Activated naive CD8-positive, alpha-beta T cell treated with anti-CD3 and anti-CD28 coated beads, Interleukin-2, amount 10 ng/mL, durations not matched to agents 7 days and 5 days (primary cell): ENCODE measurements at places on chromosomes 6 and 20. TPM values are rescaled to one million over a fixed set of nuclear protein-coding genes. Genes with fewer than 3 reads are reported as not detected.
A peak's percentile ranks its signal among the peaks of the same experiment; 100 is the strongest.

- peaks cover 30% of the 10 kb centered on the region for H3K36me3 ChIP-seq
- H3K27me3 ChIP-seq: no peaks in the 10 kb centered on the region
- no peak overlapping the region for H3K4me3 ChIP-seq
Measured at GRCh38 chr20:17663486-17663885, 18.6 kb downstream of the RRBP1 start.

DNA sequence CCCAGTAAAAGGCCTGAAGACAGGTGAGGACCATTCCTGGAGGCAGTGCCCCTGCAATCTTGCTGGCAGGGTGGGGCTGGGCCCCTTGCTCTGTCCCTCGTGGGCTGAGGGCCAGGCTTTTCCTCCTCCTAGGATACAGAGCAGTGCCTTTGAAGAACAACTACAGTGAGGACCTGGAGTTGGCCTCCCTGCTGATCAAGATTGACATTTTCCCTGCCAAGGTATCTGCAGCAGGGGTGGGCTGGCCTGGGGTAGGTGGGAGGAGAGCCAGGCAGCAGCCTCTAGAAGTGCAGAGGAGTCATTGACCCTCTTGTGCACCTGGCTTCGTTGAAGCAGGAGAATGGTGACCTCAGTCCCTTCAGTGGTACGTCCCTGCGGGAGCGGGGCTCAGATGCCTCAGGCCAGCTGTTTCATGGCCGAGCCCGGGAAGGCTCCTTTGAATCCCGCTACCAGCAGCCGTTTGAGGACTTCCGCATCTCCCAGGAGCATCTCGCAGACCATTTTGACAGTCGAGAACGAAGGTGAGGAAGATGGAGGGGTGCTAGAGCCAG lies 36.5 kb downstream of the PLCG1 start:
- no peak overlapping the region for H3K4me3 ChIP-seq
- peaks cover 33% of the 10 kb centered on the region for H3K36me3 ChIP-seq
- H3K27ac ChIP-seq: peak overlapping the region; percentile 47
- peak; percentile 25 for DNase-seq
- peaks cover 30% of the 10 kb centered on the region for H3K4me1 ChIP-seq
- no peaks in the 10 kb centered on the region for H3K27me3 ChIP-seq

- DNase-seq: no peak
- H3K4me1 ChIP-seq: peaks cover 10% of the 10 kb centered on the region
- no peaks in the 10 kb centered on the region for H3K27me3 ChIP-seq
- H3K36me3 ChIP-seq: no peaks in the 10 kb centered on the region
- H3K4me3 ChIP-seq: no peak overlapping the region
- H3K27ac ChIP-seq: no peak overlapping the region
Measured at GRCh38 chr6:126153661-126154060, 167.3 kb downstream of the TRMT11 start.

GRCh38 chr6:4174042-4174441 lies 38.7 kb upstream of the ECI2 start:
- no peak for DNase-seq
- no peak overlapping the region for H3K4me3 ChIP-seq
- no peaks in the 10 kb centered on the region for H3K36me3 ChIP-seq
- peaks cover 6% of the 10 kb centered on the region for H3K27me3 ChIP-seq
- H3K27ac ChIP-seq: no peak overlapping the region

DNA sequence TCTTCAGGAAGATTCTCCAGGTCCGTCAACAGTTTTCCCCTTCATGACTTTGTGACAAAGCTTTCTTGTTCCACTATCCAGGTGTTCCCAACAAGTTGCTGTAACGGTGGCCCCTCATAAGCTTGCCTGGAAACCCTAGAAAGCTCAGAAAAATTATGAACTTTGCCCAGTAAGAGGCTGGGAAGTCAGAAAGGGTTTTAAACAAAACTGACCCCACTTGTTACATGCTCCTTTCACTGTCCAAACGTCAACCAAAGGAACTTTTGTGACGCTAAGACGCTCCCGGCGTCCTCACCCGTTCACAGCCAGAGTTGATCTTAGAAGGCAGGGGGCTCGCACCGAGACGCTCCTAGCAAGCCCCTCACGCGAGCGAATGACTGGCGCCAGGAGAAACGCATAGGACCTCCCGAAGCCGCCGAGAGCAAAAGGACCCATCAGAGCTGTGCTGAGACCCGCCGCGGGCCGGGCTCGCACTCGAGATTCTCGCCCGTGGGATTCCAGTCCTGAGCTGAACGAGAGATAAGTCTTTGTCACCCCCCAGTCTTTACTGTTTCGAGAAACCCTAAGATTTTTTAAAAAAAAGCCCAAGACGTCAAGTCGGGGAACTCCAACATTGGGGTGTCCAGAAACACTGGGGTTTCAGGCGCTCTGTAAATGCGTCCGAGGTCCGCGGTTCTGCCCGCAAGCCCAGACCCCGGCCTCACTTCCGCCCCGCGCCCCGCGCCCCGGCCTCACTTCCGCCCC lies 544 bp upstream of the ACAT2 start:
- H3K4me1 ChIP-seq: peaks cover 27% of the 10 kb centered on the region
- peak overlapping the region; percentile 89 for H3K4me3 ChIP-seq
- DNase-seq: no peak
- peak overlapping the region; percentile 95 for H3K27ac ChIP-seq

DNA sequence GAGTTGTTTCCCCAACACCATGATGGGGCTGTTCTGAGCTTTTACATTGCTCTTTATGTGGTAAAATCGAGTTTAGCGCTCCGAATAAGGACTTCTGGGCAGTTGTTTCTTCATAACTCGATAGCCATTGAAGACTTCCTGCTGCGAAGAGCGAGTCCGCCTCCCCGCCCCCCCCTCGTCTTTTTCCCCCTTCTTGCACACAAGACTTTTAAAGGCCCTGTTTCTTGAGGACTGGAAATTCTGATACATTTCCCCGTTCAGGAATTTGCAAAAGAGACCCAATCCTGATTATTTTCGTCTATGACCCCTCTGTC lies 1.5 kb upstream of the CITED2 start:
- peaks cover 13% of the 10 kb centered on the region for H3K36me3 ChIP-seq
- H3K4me3 ChIP-seq: peak overlapping the region; percentile 88
- no peaks in the 10 kb centered on the region for H3K27me3 ChIP-seq
- no peak for DNase-seq
- H3K4me1 ChIP-seq: peaks cover 17% of the 10 kb centered on the region

GRCh38 chr6:10175362-10175761 lies 239.5 kb downstream of the TFAP2A start:
- no peaks in the 10 kb centered on the region for H3K36me3 ChIP-seq
- no peak for DNase-seq
- no peak overlapping the region for H3K27ac ChIP-seq
- H3K4me3 ChIP-seq: no peak overlapping the region
- no peaks in the 10 kb centered on the region for H3K27me3 ChIP-seq

DNA sequence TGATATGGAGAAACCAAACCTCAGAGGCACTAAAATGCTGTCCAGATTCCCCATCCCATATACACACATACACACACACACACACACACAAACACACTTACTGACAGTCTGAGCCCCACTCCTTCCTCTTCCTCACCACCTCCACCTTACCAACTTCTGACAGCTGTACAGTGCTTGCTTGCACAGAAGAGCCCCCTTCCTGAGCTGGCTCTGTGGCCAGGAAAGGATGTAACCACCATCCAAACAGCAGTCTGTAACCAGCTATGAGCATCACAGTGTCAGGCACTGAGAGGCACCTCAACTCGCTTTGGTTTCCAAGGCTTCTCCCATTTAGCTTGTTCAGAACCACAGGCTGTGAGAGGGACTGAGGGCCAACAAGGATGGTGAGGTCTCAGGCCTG lies 5.9 kb upstream of the C6orf136 start:
- H3K27me3 ChIP-seq: no peaks in the 10 kb centered on the region
- peaks cover 25% of the 10 kb centered on the region for H3K4me1 ChIP-seq
- H3K4me3 ChIP-seq: peak overlapping the region; percentile 42
- H3K36me3 ChIP-seq: peaks cover 13% of the 10 kb centered on the region
- peak overlapping the region; percentile 89 for H3K27ac ChIP-seq

DNA sequence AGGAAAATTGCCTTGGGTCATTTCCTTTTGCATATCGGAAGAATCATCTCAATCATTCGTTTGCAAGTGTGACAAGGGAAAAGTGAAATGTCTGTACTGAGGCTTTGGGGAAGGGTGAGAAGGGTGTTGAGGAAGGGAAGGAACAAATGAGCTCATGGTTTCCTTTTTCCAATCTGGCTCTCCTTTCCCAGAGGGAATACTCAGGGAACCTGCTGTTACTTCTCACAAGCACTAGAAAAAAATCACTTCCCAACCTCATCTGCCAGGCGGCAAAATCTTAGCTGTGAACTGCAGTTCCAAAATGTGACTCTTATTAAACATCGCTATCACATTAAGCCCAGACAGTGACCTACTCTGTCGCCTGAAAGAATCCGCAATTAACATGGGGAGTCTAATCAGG lies 258.1 kb downstream of the ZNF217 start:
- no peak overlapping the region for H3K4me3 ChIP-seq
- H3K4me1 ChIP-seq: peaks cover 3% of the 10 kb centered on the region
- H3K27ac ChIP-seq: no peak overlapping the region
- H3K36me3 ChIP-seq: no peaks in the 10 kb centered on the region
- DNase-seq: no peak

DNA sequence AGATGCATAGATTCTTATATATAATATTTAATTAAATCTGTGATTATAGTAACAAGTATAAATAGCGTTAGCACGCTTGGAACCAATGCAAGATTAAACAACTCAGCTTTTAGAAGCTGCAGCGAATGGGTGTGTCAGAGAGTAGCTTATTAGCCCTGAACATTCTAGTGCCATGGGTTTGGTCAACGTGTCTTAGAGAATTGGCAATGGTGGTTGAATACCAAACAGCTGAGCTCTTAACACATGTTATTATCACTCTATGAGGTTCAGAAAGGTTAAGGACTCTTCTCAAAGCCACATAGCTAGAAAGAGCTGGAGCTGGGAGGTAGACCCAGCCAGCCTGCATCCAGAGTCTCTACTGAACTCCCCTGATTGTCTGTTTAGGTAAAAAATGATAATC lies 284.2 kb upstream of the CHD6 start:
- DNase-seq: no peak
- no peaks in the 10 kb centered on the region for H3K36me3 ChIP-seq
- no peak overlapping the region for H3K4me3 ChIP-seq
- H3K27ac ChIP-seq: no peak overlapping the region
- H3K27me3 ChIP-seq: no peaks in the 10 kb centered on the region
- H3K4me1 ChIP-seq: no peaks in the 10 kb centered on the region

- H3K27ac ChIP-seq: no peak overlapping the region
- H3K4me1 ChIP-seq: peaks cover 14% of the 10 kb centered on the region
- no peaks in the 10 kb centered on the region for H3K36me3 ChIP-seq
- DNase-seq: no peak
Measured at GRCh38 chr6:161271343-161272030, 2.4 kb downstream of the AGPAT4 start.

The CDC25B gene
- 264 TPM for total RNA-seq

The FILIP1 gene
- total RNA-seq: not detected

The TMEM170B gene
- 1.6 TPM for total RNA-seq

The SLC22A7 gene
- total RNA-seq: not detected
